IMR-90 (cell line): ENCODE measurements at places on chromosomes 3 and 15.

- no peak for DNase-seq
These were observed 80.8 kb downstream of the EOMES start for GRCh38 chr3:27641271-27641800.

- DNase-seq = no peak
These were observed 42.4 kb downstream of the ZNF710 start for GRCh38 chr15:90043530-90044010.

DNA sequence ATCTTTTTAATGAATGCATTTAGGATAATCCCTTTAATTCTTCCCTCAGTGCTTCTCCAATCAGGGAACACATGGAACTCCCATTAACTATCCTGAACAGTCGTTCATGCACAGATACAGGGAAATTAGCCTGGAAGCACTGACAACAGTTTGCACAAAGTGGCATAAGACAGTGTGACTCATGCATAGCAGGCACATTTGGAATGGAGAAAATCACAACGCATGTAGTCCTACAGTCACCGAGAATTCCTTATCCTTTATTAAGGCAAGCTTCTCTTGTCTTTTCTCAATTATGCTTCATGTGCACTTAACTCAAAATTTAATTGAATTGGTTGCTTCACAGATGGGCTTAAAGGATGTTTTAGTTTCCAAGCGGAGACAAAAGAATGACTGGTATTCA is 155.0 kb upstream of the CRBN start:
- no peak for DNase-seq

DNA sequence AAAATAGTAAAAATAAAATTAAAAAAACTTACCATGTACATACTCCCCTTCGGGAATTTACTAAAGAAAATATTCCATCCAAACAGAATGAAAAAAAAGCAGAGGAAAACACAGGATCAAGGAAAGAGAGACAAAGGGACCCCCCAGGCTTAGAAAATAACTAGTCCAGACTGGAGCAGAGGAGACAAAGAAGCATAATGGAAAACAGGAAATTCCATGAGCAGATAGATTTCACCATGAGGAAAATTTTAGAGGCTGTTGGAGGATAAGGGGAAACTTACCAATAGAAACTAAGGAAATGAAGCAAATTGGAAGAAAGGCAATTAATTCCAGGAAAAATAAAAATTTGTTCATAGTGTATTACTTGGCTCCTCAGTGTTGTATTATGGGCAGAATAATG is 36.7 kb downstream of the SLC27A2 start:
- DNase-seq = no peak

- DNase-seq = no peak
These were observed 753.9 kb downstream of the AGBL1 start for GRCh38 chr15:86833595-86833994.

- no peak for DNase-seq
These were observed 716 bp upstream of the ISLR2 start for GRCh38 chr15:74129586-74130154.

DNA sequence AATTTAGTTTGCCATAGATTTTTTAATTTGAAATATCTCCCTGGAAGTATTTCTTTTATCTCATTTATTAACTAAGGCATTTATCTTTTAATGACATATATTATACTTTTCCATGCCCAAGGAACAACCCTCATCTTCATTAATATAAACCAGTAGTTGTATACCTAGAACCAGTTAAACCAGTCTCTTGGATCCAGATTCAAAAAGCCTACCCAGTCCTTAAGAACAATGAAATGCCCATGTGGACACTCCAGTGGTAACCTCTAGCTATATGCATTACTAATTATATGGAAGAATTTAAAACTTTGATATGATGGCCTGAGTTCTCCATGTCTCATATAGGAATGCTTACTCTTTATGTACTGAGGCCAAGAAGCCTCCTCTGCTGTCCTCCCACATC is 4.8 kb downstream of the SIDT1 start:
- no peak for DNase-seq

GRCh38 chr15:73395671-73396070 is 26.9 kb upstream of the HCN4 start:
- no peak for DNase-seq

GRCh38 chr3:180680097-180680430 is 775 bp upstream of the CCDC39 start:
- peak; percentile 18 for DNase-seq

DNA sequence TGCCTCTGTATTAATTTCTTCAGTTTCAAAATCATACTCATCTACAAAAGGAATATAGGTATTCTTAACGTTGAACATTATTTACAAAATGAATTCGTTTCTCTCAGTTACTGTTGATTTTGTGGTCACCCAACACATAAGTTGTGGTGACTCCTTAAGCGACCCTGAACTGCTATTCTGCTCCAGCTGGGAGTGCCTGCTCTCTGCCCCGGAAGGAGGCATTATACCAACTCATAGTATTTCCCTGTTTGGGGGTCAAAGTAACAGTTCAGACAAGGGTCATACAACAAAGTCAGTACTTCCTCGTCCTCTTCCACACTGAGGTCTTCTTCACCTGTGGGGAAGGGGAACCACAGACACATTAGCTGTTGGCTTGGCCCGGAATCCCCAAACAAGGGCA is 75.7 kb upstream of the FAM3D start:
- no peak for DNase-seq

GRCh38 chr3:11306817-11307589 is 34.8 kb downstream of the ATG7 start:
- DNase-seq = peak; percentile 49

DNA sequence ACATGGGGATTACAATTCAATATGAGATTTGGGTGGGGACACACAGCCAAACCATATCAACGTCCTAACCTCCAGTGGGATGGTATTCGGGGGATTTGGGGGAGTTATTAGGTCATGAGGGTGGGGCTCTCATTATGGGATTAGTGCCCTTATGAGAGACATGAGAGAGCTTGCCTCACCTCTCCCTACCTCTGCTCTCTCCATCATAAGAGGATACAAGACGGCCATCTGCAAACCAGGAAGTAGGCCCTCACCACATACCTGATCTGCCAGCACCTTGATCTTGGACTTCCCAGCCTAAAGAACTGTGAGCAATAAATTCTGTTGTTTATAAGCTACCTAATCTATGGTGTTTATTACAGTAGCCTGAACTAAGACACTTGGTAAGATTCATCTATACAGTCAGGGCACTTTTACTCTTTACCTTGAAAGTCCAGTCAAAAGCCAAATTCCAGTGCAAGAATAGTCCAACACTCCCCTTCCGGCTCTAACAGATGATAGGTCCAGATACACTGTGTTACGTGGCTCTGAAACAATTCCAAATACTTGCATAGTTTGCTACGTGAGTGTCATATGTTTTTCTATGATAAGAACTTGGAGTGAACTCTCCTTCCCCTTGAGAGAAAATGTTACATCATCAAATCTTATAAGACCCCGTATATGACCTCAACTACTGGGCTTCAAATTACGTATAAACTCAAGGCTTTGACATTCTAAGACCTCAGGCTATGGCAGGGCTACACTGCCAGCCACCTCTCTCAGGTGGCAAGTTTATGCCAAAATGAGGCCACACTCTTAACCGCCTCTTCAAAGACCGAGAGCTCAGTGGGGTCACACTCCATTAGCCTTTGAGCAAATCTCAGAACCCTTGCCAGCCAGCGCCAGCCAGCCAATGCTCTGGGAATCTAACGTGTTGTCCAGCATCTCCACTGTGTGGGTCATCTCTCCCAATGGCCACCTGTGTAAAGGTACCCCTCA is 129.9 kb downstream of the XXYLT1 start:
- peak; percentile 31 for DNase-seq

DNA sequence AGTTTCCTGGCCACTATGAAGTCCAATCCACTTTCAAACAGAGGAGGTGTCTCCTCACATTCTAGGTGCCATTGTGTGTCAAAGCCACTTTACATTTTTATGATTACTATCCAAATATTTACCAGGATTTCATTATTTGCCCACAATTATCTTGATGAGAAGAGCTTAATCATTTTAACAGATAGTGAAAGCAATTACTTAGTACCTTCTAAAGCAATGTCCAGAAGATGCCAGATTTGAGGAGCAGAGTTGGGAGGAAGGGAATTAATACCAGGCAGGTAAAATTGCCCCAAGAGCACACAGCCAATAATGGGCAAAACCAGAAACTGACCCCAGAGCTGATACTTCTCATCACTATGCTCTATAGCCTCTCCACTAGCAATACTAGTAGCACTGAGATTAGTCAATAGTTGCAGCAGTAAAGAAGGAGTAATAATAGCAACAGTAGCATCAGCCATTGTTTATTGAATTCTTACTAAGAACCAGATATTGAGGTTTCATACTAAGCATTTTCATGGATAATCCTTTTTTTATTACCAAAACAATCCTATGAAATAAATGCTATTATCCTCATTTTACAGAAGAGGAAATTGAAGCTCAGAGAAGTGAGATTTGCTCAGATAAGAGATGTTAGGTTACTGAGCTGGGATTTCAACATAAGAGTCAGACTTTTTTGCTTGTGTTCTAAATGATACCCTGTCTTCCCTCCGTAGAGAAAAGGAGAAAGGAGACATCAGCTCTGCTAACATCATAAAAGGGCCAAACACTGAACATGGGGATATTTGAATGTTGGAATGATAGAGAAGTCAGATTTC is 509.3 kb upstream of the CFAP20DC start:
- no peak for DNase-seq

- DNase-seq = no peak
These were observed 372.0 kb downstream of the NEK10 start for GRCh38 chr3:26997226-26997625.

GRCh38 chr3:145182196-145182911 is 978.6 kb downstream of the PLOD2 start:
- DNase-seq = no peak

- no peak for DNase-seq
These were observed 102.6 kb upstream of the PRR20G start for GRCh38 chr3:127390365-127391025.

- peak; percentile 27 for DNase-seq
These were observed 76.9 kb downstream of the RHCG start for GRCh38 chr15:89419370-89419984.

DNA sequence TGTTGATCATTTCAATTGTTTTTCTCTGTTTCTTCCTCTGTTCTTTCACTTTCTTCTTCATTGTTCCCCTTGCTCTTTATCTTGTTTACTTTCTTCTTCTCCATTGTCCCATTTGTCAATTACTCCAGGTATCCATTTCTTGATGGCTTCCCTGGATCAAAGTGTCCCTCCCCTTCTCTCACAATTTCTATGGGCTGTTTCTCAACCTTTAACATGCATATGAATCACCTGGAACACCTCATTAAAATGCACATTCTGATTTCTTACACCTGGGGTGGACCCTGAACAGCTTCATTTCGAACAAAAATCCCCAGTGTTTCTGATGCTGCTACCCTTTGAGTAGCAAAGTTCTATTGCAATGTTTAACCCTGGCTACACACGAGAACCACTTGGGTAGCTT is 454.8 kb downstream of the EPHA6 start:
- DNase-seq = no peak

- DNase-seq = no peak
These were observed 34.6 kb upstream of the FGD5 start for GRCh38 chr3:14784087-14784681.

- DNase-seq = peak; percentile 89
These were observed 252.0 kb downstream of the UBE2E2 start for GRCh38 chr3:23455084-23455483.

GRCh38 chr3:159919873-159920272 is 68.8 kb upstream of the IL12A start:
- peak; percentile 63 for DNase-seq

GRCh38 chr3:55269096-55269495 is 218.0 kb downstream of the WNT5A start:
- DNase-seq = no peak

DNA sequence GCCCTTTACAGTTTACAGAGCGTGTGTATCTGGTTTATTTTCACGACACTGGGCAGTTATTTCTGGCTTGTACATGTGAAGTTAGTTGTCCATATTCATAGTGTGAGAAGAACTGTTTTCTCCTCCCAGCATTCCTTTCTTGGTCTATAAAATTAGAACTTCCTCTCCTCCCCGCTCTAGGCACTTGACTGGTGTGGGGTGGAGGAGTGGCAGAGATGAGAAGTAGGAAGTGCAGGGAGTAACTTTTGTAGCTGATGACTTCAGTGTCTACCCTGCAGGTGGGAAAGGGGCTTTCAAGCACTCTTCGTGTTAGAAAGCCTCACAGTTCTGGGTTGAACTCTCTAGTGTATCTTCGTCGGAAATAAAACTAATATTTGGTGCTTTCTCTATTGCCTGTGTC is 13.4 kb downstream of the APOD start:
- no peak for DNase-seq

DNA sequence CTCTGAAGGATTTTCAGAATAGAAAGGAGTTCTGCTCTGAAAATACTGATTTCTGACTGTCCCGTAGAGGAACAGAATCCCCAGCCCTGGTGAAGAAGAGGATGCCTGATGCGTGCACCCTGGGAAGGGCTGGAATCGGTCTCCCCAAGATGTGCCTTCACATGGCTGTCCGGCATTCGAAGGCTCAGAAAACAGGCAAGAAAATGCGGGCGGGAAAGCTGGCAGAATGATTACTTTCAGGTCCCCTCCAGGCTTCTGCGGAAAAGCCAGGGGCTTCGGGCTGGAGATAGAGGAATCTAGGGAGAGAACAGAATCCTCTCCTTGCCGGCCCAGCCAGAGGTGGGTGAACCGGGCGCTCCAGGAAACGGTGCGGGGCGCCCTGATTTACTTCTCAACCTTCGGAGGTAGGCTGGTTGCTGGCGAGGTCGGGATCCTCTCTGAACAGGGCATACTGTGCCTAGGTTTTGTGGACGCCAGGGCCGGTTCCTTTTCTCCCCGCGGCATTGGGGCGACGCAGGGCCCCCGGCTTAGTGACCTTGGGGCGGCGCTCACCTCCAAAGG is 2.5 kb downstream of the FOXL2NB start:
- DNase-seq = no peak

DNA sequence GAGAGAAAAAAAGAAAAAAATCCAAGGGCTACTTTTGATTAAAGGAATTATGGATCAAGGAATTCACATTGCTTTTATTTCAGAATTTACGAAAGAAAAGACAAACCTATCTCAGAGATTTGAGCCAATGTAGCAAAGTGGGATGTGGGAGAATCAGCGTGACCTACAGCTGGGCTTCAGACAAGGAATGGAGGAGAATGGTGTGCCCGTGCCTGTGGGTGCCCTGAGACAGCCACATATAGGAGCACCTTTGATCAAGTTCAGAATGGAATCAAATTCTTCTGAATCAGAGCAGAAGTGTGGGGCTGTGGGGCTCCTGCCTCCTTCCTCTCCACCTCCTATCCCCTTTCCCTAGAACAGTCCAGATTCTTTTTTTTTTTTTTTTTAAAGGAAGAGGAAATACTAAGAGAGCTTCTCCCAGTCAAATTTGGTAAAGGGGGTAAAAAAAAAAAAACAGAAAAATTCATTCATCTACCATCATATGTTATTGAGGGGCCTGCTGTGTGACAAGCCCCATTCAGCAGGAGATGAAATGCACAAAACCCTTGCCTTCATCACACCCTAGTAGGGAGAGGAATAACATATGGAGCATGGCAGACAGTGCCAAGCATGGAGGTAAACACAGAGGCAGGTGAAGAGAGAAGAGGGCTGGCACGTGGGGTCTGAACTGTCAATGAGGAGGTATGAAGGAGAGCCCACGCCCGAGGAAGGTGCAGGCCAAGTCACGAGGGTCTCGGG is 25.0 kb upstream of the MUSTN1 start:
- DNase-seq = no peak
